T-helper 17 cell (primary cell): ENCODE measurements at places on chromosomes 1 and 21. TPM values are rescaled to one million over a fixed set of nuclear protein-coding genes. Genes with fewer than 3 reads are reported as not detected.
A peak's percentile ranks its signal among the peaks of the same experiment; 100 is the strongest.

DNA sequence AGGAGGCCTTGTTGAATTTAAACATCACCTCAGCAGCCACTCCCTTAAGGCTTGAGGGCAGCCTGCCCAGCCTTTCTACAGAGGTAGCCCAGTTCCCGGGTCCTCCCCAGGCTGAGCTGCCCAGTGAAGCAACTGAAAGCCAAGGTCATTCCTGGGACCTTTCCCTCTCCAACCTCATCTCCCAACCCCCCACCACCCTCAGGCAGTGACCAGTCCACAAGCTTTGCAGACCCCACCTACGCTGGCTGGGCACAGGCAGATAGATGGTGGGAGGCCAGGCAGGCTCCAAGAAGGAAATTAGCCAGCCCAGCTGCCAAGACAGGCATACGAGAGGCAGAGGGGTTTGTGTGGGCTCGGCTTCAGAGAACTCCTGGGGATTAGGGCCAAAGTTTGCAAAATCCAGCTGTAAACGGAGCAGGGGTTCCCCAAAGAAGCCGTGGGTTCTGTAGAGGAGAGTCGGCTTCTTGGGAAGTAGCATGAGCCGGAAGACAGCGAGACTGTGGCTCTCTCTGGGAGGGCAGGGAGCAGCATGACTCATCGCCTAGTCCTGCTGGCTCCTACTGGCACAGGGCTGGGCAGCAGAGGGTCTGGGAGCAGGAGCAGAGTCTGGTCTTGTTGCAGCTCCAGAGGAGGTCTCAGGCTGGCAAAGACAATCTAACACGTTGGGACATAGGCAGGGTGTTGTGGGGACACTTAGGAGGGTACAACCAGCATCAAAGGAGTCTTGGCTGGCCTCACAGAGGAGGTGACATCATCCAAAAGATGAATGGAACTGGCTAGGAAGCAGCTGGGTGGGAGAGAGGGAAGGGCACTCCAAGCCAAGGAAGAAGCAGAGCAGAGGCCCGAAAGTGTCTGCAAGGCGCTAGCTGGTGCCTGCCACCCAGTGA lies 2.8 kb upstream of the ZC3H12A start:
- no peak for DNase-seq

Gene CLCA1
- total RNA-seq, result not detected

Gene CD58
- total RNA-seq, result 21.7 TPM

- DNase-seq, result no peak
These were observed 66.6 kb upstream of the TIAM1 start for GRCh38 chr21:31410499-31411131.

Gene NCAM2
- total RNA-seq, result not detected

GRCh38 chr21:34988139-34988538 lies 61.0 kb downstream of the RUNX1 start:
- no peak for DNase-seq

DNA sequence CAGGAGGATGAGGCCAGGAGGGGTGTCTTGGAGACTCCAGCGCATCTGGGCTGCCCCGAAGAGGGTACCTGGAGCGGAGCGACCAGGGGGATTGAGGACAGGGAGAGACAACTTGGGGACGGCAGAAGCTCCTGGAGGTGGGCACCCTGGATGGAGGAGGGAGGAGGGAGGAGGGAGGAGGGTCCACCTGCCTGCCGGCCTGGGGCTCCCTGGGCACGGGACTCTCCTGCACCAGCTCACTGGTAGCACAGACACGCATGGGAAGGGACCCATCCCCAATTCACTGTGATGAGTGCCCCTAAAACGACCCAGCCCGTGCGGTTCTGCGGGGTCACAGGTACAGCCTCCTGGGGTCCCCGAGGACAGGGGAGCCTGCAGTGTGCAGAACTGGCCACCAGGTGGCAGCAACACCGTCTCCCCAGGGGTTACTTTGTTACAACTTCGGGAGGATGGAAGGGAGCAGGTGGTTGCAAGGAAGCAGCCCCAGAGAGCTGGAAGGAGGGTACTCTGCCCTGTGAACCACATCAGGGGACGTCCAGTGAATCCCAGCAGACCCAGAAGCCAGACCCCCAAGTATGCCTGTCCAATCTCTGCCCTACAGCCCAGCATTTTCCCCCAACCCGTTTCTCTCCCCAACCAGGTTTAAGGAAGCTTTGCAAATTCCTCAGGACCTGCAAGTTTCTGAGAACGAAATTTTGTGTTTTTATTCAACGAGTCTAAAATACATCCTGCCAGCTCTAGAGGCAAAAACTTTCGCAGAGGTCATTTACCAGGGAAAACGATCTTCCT lies 482.4 kb downstream of the NPHP4 start:
- DNase-seq, result peak; percentile 70

GRCh38 chr1:177118901-177119300 lies 45.6 kb downstream of the ASTN1 start:
- DNase-seq, result no peak

- no peak for DNase-seq
These were observed 34.6 kb downstream of the NRDC start for GRCh38 chr1:51843948-51844347.

Gene WNT9A
- 0.10 TPM for total RNA-seq

DNA sequence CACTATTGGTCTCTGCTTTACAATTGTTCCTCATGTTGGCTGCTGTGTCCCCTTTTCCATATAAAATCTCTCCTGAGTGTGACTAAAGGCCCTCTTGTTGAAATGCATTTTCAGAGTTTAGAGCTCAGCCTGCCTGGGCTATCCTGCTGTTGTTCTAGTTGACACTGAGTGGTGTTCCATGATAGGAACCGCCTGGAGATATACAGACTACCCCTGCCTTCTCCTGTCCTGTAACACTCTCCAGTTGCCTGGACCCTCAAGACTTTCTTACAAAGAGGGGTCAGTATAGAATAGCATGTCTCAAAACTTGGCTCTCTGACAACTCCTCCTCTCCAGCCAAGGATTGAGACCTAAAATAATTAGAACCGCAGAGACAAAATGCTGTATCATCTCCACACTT lies 152.0 kb upstream of the POU3F1 start:
- no peak for DNase-seq

- no peak for DNase-seq
These were observed 45.4 kb downstream of the CD247 start for GRCh38 chr1:167472752-167473521.

GRCh38 chr21:42848932-42849758 lies 30.2 kb downstream of the WDR4 start:
- DNase-seq, result no peak

- no peak for DNase-seq
These were observed 4.0 kb downstream of the AMPD2 start for GRCh38 chr1:109623601-109624161.

- no peak for DNase-seq
These were observed 33.3 kb downstream of the MAEL start for GRCh38 chr1:167022384-167022783.

DNA sequence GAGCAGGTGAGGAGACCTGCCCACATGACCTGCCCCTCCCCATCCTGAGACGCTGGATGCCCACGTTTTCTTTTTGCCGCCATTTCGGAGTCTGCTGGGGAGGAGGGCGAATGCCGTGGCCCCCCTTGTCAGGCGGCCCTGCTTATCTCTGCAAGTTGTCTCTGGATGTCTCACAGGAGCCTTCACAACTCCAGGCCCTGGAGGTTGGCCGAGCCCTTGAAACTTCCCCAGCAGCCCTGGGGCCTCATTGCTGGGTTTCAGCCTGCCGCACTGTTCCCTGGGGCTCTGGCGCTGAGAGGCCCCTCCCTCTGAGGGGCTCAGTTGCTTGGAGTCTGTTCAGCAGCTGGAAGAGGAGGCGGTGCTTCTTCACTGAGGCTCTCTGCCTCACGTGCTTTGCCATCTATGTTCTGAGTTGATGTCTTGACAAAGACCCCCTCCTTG lies 29.8 kb upstream of the ZBTB21 start:
- no peak for DNase-seq
